Progenitor cell of endocrine pancreas (in vitro differentiated cells): ENCODE measurements at places on chromosomes 5 and 9. TPM values are rescaled to one million over a fixed set of nuclear protein-coding genes. Genes with fewer than 3 reads are reported as not detected.

Gene CA9
- 0.31 and 0.49 TPM in 2 replicates for total RNA-seq

Gene GRIN1
- total RNA-seq, result 0.07 and 0.77 TPM in 2 replicates

Gene ZNF462
- total RNA-seq, result 102 and 103 TPM in 2 replicates

- DNase-seq, result no peak
Observed at GRCh38 chr9:24652181-24652580, 106.5 kb upstream of the IZUMO3 start.

Gene FST
- total RNA-seq, result 1.7 and 2.3 TPM in 2 replicates

- no peak for DNase-seq
Observed at GRCh38 chr9:114538241-114538640, 33.0 kb upstream of the WHRN start.

- no peak for DNase-seq
Observed at GRCh38 chr5:103918668-103919367, 356.2 kb upstream of the NUDT12 start.
